Mesenteric fat pad (tissue), 1 donor: ENCODE measurements at places on chromosomes 11 and 22. TPM values are rescaled to one million over a fixed set of nuclear protein-coding genes. Genes with fewer than 3 reads are reported as not detected.

Gene NLRP10
- total RNA-seq: not detected

- DNase-seq: peak; percentile 83
Measured at GRCh38 chr11:8060801-8061554, 20.0 kb upstream of the TUB start.

- DNase-seq: no peak
Measured at GRCh38 chr22:33787645-33788456, 132.4 kb downstream of the LARGE1 start.

DNA sequence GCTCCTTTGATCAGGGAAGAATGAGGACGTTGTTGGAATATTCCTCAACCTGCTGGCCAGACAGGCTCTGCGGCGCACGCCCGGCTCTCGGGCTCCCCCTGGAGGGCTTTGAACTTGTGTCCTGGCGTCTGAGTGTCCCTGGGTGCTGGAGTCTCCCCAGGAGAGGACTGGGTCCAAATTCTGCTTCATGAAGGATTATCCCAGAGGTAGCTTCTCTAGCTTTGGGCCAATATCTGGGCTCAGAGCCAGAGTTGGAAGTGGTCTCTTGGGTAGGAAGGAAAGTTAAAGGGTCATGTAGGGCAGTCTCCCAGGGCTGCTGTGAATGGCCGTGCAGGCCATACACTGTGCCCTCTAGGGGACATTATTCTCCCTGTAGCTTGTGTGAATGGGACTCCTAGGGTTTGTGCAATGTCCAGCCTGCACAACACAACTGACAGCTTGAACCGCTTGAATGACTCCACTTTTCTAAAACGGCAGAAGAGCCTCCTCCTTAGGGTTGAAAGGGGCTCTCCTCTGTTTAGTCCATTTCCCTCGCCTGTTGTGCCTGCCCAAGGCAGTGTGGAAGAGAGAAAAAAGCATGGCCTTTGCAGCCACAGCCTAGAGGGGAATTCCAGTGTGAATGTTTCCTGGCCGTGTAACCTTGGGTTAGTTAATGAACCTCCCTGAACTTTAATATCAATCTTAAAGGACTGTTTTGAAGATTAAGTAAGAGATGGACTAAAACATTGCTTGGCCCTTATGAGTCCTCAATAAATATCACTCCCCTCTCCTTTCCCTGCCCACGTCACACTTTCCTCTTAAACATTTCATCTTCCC, 111.2 kb upstream of the THY1 start:
- peak; percentile 93 for DNase-seq

- no peak for DNase-seq
Measured at GRCh38 chr11:20647976-20648565, 21.3 kb upstream of the NELL1 start.

DNA sequence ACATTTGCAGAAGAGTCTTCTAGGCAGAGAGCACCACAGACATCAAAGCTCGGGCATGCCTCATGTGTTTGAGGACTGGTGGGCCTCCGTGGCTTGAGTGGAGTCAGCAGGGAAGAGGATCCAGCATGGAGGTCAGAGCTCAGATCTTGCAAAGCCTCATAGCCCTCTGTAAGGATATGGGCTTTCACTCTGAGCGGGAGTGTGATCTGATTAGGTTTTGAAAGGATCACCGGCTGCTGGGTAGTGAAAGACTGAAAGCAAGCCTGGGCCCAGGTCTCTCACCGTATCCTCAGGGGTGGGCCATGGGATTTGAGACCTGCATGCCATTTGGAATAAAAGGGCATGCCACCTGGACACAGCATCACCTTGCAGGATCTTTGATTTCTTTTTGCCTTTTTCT, 112.7 kb downstream of the TEAD1 start:
- no peak for DNase-seq

Gene APOBEC3B
- total RNA-seq: 0.58 TPM

Gene FAT3
- total RNA-seq: 0.45 TPM

DNA sequence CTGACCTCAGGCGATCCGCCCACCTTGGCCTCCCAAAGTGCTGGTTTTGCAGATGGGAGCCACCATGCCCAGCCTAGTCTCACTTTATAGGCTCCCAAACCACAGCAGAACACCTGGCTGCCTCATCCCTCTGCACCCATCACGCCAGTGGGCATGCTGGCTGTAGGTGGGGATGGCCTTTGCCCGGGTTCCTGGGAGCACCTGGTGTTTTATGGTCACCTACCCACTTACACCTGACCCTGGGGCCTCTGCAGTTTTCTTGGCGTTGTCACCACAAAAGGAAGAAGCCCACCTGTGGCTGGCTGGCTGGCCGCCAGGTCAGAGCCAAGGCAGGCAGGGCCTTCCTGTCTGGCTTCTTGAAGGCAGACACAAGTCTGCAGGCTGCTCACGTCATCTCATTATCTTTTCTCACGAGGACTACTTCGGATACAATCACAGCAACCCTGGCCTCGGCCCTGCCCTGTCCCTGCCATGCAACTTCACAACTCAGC, 8.2 kb downstream of the RRP7A start:
- no peak for DNase-seq

GRCh38 chr11:134069426-134070341, 812 bp downstream of the JAM3 start:
- DNase-seq: no peak

Gene GRIK4
- total RNA-seq: 0.10 TPM

DNA sequence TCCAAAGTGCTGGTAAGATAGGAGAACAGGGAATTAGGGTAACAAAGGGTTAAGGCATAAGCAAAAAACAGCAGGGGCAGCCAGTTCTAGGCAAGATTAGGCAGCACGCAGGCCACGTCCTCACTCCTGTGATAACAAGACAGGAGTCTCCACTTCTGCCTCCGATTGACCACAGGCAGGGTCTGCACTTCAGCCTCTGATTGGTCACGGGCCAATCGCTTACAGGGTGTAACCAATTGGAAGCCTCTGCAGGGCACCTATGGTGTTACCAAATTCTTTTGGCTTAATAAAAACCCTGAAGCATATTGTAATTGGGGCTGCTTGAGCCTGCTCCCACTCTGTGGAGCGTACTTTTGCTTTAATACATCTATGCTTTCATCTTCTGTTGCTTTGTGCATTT, 12.2 kb upstream of the GSTP1 start:
- DNase-seq: no peak

GRCh38 chr11:59112494-59112893, 5.5 kb downstream of the FAM111B start:
- no peak for DNase-seq

DNA sequence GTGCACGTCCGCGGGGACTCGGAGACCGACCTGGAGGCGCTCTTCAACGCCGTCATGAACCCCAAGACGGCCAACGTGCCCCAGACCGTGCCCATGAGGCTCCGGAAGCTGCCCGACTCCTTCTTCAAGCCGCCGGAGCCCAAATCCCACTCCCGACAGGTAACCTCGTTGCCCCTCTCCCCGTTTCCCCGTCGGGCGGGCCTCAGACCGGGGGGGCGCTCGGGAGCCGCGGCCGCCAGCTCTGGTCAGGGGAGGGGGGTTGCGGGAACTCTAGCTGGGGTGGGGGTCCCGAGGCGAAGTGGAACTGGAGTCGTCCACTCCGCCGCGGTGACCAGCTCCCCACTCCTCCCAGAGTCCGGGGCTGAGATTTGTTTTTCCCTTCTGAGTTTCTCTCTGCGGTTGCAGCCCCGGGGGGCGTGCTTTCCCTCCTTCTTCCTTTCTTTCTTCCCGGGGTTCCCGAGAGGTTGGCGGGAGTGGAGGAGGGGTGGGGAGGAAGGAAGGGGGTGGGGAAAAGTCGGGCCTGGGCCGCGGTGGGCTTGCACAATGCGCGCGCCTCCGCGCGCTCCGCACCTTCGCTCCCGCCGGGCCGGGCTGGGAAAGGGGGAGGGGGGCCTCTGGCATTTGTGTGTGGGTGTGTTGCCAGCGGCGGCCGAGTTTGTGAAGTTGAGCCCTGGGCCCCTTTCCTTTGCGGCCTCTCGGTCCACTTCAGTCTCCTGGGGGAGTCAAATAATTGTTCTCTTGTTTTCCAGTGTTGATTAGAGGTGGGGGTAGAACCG, 952 bp downstream of the YAP1 start:
- DNase-seq: peak; percentile 92

DNA sequence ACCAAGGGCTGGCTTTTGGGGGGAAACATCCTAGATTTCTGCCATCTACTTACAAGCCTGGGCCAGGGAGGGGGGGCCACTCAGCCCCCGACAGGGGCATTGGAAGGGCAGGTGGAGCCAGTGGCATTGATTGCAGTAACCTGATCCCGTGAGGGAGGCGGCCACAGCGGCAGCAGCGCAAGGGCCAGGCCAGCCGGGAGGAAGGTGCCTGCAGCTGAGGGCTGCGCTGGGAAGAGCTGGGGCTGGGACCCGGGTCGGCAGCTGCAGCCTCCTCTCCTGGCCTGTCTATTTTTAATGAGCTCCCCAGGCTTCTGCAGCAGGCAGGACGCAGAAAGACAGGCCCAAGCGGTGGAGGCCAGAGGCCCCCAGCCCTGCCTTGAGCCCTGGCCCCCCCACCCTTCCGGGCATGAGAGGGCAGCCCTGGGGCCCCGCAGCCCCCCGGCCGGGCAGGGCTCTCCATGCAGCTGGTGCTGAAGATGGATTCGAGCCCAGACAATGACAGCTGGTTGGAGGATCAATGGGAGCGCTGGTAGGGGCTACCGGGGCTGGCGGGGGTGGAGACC, 10.6 kb downstream of the FREY1 start:
- no peak for DNase-seq
